NCI-H2081 (cell line): ENCODE measurements at places on chromosomes 5 and 9.

DNA sequence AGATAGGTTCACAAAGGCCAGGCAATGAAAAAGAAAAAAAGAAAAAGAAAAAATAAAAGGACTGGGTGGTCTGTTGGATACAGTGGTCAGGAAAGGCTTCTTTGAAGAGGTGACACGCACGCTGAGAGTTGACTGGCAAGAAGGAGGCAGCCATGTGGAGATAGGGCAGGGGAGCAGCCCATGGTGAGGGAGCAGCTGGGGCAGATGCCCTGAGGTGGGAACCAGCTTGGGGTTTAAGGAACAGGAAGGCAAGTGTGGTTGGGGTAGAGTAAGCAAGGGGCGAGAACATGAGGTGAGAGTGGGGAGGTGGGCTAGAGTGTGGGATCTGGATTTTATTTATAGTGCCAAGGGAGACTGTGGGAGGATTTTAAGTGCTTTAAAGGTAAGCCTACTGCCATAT, 6.8 kb downstream of the ENHO start:
- DNase-seq, result no peak

DNA sequence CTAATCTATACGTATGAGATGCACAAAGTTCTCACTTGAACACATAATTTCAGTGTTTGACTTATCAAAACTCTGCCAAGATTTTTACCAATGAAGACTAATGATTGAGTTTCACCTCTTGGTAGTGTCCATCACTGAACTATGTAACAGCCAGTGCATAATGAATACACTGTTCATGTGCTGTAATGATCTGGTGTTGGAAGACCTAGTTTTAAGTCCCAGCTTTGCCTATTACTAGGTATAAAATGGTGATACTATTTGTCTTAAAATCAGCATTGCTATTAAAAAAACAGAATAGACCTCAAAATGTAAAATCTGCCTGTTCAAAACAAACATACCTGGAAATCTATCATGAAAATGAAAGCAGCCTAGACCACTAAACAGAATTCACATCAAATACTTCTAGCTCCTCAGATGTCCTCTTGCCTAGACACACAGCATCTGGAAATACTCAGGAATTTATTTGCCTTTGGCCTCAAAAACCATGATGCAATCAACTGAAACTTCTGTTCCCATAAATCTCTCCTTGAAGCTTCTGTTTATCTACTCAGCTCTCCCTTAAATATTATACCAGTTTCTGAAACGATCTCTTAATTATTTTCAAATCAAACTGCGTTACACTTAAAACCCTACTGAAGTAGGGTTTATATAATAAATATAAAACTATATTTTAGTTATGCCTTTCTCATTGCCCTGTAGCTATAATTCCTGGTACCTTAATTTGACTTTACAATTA, 38.1 kb downstream of the MRPS27 start:
- no peak for DNase-seq

GRCh38 chr5:150036513-150036912, 36.0 kb downstream of the HMGXB3 start:
- DNase-seq, result no peak

DNA sequence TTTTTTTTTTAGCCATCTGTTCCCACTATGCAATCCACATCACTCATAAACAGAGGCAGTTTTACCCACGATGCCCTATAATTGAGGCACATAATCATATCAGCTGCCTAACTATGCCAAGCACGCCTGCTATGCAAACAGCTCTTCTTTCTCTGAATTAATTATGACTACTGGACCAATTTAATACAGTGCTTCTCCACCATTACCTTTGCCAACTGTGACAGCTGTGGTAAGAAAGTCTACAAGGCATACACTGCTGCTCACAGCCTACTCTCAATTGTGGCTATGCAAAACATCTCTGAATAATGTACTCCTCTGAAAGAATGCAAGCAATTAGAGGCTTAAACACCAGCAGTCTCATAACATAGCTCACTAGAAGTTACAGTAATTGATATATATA, 97.1 kb downstream of the DTWD2 start:
- DNase-seq, result peak; percentile 10

GRCh38 chr5:74643111-74643562, 2.6 kb upstream of the ENC1 start:
- DNase-seq, result no peak

DNA sequence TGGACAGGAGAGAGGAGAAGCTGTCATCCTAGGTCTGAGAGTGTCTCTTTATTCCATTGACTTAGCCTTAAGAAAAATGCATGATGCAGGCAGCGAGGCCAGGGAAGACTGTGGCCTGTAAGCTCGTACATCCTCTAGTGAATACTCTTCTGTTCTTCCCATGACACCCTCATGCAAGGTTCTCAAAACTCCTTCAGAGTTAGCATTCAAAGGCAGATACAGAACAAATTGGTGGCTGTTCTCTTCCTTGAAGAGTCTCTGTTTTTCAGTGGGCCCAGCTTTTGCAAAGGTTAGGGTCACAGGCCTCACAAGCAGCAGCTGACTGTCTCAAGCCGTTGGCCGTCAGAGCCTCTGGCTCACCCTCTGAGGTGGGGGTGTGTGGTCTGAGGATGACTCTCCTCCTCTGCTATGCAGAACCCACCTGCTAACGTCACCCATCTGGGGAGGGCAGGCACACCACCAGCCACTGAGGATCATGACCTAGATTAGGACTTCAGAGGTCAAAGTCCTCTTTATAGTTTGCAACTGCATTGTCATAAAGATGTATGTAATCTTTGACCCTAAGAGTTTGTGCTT, 15.1 kb downstream of the ADCY2 start:
- no peak for DNase-seq

DNA sequence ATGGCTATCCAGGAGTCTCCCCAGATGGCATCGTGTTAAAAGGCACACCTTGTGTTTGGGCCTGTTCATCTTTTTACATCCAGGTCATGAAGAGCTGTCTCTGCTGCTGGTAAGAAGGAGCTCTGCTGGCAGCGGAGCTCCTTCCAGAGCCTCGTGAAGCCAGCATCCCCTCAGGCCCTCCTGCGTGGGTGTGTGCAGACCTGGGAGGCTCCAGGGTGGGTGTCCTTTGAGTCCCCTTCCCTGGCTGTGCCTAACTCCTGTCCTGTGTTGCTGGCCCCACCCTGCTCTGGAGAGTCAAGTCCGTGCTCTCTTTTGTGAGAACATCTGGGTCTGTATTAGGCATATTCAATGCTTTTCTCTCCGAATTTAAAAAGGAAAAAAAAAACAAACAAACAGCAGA, 149.6 kb upstream of the IRX2 start:
- no peak for DNase-seq

DNA sequence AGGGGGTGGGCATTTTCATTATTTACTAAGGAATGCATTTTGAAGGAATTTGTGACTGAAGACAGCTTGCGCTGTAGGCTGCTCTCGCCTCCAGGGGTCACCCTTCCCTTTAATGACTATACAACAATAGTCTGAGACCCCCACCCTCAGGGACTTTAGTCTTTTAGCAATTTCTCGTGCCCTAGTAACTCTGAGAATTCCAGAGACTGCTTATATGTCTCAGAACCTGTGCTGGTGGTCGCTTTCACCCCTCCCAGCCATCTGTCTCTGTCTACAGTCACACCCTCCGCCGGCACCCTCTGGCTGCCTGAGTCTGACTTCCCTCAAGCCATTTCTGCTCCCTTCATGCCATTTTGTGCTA, 671.4 kb downstream of the NR2F1-AS1 start:
- peak; percentile 4 for DNase-seq

DNA sequence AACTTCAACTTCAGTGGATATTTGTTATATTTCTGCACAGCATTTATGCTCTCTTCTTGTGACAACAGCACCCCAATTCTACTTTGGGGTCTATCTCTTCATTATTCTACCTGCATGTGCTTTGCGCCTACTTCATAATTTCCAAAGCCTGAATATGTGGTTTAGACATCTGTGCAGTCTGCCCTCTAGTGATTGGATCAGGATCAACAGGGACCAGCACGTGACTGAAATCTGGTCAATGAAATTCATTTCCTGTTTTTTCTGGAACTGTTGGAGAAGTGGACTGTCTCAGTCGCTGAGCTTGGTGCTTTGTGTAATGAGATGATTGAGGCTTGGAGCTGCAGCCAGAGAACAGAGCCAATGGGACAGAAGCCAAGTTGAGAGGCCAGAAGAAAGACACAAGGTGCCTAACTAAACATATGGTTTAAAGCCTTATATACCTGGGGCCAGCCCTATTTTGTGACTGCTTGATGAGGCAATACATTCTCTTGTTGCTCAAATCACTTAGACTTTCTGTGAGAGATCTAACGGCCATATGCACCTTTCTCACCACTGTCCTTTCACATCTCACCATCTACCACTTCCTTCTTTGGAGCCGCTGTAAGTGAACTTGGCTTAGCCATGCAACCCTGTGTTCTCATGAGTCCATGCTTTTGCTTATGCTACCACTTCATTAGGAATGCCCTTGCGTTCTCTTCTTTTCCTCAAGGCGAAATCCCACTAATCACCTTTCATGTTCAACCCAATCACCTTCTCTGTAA, 68.8 kb upstream of the PPP2R2B start:
- peak; percentile 20 for DNase-seq

- DNase-seq, result no peak
Measured at GRCh38 chr9:136242918-136243525, 2.6 kb downstream of the QSOX2 start.

- DNase-seq, result no peak
Measured at GRCh38 chr5:36222620-36223019, 19.1 kb downstream of the NADK2 start.

DNA sequence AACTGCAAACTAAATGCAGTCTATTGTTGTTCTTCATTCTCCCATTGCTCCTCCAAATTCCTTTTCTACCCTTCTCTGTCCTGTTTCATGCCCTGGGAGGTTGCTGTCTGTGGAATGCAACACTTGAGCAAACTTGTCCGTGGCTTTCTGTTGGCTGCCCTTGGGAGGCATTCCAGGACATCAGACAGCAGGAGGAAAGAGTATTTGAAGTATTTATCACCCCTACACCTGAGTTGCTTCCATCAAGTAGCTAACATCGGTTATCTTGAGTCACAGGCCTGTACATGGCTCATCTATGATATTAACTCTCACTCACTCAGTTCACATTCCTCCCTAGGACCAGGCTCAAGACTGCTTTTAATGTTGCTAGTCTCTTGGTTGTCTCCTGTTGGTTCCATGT, 803.4 kb upstream of the CDH6 start:
- no peak for DNase-seq

- DNase-seq, result no peak
Measured at GRCh38 chr9:274406-274805, 59.7 kb downstream of the DOCK8 start.

GRCh38 chr9:8651070-8651845, 851.7 kb upstream of the DMAC1 start:
- no peak for DNase-seq

DNA sequence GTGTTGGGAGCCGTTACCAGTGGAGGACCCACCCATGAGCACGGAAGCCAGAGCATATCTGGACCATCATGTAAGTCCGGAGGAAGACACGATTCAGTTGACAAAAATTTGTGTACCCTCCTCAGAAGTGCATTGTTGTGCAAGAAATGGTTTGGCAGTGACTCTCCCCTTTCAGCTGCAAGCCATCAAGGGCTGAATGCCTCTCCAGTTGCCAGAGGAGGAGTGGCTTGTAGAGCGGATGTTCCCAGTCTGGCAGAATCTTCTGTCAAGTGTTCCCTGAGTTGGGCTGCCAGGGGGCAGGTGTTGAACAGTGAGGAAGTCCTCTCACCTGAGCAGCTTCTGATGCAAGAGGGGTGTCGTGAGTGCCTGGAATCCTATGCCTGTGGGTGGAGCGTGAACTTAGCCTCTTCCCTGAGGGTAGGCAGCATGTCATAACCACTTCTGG, 27.6 kb upstream of the CDKN2AIPNL start:
- peak; percentile 28 for DNase-seq

DNA sequence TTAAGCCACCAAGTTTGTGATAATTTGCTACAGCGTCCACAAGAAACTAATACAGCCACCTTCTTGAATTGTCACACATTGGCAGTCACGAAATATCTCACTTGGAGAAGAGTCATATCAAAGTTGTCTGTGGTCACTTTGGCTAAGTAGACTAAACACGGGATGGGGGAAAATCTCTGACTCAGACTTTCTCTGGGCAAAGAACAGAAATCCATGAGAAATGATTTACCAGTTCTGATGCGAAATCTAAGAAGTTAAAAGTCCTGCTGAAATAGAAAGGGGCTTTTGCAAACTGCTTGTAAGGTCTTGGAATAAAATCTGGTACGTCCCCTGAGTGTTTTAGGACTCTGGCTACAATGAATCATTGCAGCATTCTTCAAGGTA, 158.4 kb downstream of the COL23A1 start:
- DNase-seq, result no peak

- peak; percentile 84 for DNase-seq
Measured at GRCh38 chr5:14270209-14270702, 127.1 kb downstream of the TRIO start.

- no peak for DNase-seq
Measured at GRCh38 chr5:77852068-77852513, 76.0 kb upstream of the TBCA start.

DNA sequence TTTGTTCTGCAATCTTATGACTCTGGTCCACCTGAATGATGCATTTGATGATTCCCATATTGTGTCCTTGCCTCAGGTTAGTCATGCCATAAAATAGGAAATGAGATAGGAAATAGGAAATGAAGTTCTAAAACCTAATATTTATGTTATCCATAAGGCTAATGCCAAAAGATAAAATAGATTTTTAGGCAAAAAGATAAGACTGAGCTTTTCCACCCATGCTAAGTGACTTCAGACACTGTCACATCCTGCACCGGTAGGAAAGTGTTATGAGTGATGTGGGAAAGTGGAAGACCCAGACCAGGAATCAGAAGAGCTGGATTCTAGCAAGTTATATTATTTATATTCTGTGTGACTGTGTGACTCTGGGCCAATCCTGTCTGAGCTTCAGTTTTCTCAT, 600.8 kb upstream of the DMAC1 start:
- no peak for DNase-seq

- DNase-seq, result no peak
Measured at GRCh38 chr5:20359377-20359776, 371.4 kb upstream of the CDH18 start.

- DNase-seq, result no peak
Measured at GRCh38 chr5:36174119-36174518, 22.2 kb downstream of the SKP2 start.

- no peak for DNase-seq
Measured at GRCh38 chr5:73355108-73355507, 93.5 kb downstream of the FOXD1 start.

DNA sequence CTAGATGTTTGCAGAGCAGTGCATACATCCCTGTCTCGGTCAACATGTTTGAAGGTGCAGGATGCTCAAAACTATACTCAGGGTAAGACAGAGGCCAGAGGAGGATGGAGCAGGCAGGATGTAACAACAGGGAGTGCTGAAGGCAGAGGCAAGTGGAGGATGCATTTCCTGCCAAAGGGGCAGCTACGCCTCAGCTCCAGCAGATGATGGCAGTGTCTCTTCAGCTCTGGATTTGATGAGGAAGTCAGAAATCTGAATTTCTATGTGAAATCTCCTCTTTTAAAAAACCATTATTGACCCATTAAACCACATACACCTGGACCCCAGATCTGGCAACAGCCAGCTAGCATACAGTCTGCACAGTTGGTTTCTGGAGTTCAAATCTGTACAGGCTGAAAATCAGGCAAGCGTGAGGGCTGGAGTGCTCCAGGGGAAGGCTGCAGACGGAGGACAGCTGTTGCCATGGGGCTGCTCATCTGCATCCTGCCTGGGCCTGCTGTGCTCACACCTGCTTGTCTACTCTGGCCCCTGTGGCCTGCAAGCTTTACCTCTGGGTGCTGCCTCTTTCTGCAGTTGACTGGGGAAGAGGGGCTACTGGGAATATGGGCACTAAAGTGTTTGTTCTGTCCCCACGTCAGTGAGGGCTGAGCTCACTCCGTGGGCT, 152.9 kb upstream of the SLC28A3 start:
- DNase-seq, result peak; percentile 47
